ENCODE measurements at places on chromosomes 2 and 18.

GRCh38 chr2:67216881-67217280, 180.3 kb upstream of the ETAA1 start:
- DNase-seq: no peak

DNA sequence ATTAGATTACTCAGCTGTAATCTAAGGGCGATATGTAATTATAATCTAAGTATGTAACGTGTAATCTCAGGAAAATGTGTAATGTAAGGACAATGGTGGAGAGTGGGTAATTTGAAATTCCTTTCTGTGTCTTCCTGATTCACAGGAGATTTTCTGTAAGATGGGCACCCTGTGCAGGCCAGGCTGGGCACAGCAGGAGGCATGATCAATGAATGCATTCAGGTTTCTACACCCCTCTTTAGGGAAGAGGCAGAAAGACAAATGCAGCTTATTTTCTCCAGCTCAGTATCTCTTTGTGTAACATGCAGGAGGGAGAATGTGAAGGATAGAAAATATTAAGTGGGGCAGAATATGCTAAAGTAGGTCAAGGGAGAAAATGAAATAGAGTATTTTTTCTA, 320.1 kb downstream of the PIK3C3 start:
- DNase-seq: no peak

GRCh38 chr2:224875153-224875552, 159.0 kb upstream of the CCDC195 start:
- DNase-seq: no peak

DNA sequence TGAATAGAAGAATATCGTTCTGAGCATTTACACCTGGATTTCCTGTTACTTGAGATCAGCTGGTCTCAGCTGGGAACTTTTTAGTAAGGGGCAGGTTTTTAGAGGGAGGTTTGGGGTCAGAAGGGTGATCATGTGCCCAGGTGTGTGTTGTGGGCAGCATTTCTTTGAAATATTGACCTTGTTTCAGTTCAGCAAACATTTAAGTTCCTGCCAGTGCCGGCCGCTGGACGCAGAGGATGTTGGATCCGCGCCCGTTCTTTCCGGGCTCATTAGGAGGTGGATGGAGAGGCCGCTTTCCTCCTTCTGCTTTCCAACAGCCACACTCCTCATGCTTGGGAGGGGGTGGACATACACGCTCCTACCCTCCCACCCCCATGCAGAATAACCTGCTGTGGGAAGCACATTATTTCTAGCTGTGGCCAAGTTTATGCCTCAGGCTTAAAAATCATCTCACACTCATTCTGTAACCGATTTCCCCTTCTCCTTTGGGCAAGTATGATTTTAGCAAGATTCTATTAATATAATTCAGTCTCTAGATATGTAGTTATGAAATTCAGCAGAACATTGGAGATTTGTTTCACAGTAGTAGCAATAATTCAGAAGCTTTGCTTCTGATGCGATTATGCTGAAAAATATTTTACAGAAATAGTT, 131.4 kb downstream of the ZNF236 start:
- DNase-seq: peak; percentile 16

GRCh38 chr2:215262741-215263362, 49.0 kb upstream of the ATIC start:
- no peak for DNase-seq

- no peak for DNase-seq
These were observed 164.6 kb downstream of the SEPTIN10 start for GRCh38 chr2:109448946-109449788.

DNA sequence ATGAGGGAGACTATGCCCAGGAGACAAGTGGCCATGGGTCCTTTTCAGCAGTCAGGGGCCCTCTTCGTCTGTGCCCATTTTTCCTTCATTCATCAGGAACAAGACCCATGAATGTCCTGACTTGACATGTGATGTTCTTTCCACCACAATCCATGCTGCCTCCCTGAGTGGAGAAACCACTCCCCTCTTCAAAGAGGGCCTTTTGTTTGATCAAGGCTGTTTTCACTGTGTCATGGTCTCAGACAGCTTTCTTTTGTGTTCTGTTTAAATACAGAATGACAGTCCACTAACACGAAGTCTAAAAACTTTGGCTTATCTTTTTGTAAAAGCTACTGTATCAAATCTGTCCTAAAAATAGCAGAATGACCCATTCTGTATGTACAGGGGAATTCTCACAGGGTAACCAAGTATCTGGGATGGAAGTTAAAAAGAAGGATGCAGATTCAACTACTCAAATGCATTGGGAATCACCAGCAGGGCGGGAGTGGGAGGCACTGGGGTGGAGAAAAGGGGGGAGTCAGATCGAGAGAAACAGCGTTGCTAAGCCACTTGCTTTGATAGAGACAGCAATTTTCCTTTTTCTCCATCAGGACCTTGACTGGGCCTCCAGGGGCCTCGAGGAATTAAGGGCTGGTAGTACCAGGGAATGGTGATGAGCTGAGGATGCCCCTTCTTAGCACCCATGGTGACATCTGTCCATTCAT, 13.9 kb downstream of the LRP2 start:
- DNase-seq: no peak

DNA sequence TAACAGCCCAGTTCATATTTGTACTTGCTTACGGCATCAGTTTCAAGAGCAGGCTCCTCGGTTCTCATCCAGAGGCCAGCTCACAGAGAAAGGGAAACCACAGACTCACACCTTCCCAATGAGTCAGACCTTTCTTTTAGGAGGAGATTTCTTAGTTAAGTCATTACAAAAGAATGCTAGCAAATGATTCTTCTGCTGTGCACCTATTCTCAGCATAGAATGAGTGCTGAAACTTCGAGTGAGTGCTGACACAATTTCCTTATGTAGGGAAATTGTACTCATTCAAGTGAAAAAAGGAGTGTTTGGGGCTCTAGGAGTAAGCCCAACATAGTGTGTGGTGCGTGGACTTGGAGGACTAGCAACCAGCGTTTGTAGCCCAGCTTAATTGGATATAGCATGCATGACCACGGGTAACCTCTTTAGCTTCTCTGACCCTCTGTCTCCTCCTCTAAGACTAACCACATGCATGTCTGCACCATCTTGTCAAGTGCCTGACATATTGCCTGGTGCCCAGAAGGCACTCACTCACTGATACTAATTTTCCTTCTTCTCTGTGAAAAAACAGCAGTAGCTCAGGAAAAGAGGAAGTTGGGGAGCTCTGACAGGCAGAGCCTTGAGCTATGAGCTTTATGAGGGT, 87.0 kb downstream of the ALPK2 start:
- peak; percentile 96 for DNase-seq

GRCh38 chr2:109134741-109135358, 5.8 kb downstream of the SH3RF3 start:
- DNase-seq: no peak

DNA sequence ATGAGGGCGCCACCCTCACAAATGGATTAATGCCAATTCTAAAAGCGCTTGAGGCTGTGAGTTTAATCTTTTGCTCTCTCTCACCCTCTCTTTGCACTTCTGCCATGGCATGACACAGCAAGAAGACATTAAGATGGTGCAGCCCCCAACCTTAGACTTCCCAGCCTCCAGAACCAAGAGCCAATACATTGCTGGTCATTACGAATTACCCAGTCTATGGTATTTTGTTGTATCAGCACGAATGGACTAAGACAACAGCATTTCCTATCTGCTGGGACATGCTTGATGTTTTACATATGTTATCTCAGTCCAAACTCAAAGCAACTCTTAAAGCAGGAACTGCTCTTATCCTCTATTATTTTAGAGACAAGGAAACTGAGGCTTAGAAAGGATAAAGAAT, 222.9 kb downstream of the STK39 start:
- no peak for DNase-seq

DNA sequence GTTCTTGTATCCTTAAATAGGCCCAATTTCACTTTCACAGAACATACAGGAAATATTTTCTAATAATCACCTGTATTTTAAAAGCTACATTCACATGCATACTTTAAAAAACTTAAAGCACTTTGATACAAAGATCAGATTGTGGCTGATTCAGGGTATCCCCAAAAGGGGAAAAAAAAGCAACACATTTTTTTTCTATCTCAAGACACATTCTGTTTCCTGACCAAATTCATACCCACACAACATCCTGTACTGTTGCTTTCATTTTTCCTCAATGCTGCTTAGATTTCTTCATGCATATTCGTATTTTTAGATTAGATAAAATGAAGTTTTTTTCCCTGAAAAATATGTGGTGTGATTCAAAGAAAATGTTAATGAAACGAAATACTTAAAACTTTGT, 122.5 kb downstream of the TMEFF2 start:
- DNase-seq: no peak

DNA sequence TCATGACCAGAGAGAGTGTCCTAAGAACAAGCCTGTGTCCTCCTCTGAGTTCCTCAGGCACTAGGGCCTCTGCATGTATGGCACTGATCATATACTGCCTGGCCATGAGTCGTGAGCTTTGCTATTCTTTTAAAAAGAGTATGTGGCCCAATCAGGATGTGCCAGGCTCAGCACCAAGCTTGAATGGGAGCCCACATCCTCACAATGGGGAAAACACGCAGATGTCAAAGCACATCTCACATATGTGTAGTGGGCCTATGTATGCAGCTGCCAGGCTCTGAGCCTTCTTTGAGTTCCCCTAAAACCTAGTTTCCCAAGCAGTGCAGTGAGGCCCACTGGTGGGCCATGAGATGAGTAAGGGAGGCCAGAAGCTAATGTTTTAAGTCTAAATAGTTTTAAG, 69.9 kb upstream of the SLC1A4 start:
- no peak for DNase-seq

DNA sequence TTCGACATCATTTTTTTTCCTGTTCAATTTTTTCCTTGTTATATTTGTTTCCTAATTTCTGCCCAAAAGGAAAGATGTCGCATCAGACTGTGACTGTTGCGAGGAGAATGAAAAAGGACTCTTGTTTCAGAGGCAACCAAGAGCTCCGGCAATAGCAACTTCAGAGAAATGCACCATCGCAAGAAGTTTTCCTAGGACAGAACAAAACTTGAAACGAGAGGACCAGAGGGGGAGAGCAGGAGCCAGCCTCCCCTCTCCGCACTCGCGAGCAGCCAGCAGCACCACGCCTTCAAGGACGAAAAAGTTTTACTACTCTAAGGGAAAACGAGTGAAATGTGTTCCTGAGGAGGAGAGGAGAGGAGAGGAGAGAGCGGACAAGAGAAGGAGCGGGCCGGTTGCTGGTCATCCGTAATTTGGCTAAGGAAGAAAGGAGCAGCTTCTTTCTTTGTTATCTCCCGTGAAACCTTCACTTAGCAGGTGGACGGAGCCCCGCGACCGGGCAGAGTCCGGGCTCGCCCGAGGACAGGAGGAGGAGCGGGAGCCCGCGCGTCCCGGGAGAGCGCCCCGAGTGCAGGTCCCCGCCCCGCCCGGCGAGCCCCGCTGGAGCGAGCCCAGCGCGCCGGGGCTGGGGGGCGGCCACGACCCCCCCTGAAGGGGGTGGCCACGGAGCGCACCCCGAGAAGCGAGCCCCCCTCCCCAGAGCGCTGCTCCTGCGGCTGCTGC, 744 bp downstream of the POU3F3 start:
- no peak for DNase-seq

All from retinal pigment epithelial cell (primary cell).